ENCODE measurements at places on chromosomes 13 and 19.

DNA sequence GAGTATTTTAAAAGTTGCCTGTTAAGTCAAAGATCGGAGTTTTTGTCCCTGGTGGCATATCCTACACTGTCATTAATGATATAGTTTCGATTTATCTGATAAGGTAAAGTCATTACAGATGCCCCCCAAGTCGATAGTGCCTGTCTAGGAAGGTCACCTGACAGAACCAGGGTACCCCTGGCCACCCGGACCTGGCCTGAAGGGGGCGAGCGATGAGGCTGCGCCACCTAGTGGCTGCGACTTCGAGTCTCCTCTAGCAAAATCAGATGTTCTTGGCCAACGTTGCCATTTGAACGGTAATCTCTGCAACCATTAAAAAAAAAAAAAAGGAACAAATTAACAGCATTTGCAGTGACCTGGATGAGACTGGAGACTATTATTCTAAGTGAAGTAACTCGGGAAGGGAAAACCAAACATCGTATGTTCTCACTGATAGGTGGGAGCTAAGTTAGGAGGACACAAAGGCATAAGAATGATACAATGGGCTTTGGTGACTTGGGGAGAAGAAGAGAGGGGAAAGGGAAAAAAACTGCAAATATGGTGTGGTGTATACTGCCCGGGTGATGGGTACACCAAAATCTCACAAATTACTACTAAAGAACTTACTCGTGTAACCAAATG, 565.1 kb downstream of the LIG4 start:
- DNase-seq, result no peak

DNA sequence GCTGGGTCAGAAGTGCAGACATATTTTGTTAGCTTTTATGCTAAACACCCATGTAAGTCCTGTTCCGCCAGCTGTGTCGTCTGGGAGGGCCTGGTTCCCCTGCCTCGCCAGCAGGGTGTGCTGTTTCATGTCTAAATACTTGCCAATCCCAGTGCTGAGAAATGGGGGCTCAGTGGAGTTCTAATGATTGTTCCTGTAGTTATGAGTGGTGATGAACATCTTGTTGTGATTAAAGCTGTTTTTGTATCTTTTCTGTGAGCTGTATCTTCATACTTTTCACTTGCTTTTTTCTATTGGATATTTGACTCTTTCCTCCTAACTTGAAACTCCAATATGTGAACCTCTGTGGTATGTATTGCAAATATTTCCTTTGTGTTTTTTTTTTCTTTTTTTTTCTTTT, 32.7 kb downstream of the KDM4B start:
- DNase-seq, result no peak

- no peak for DNase-seq
Measured at GRCh38 chr13:44842158-44842557, 147.1 kb downstream of the NUFIP1 start.

DNA sequence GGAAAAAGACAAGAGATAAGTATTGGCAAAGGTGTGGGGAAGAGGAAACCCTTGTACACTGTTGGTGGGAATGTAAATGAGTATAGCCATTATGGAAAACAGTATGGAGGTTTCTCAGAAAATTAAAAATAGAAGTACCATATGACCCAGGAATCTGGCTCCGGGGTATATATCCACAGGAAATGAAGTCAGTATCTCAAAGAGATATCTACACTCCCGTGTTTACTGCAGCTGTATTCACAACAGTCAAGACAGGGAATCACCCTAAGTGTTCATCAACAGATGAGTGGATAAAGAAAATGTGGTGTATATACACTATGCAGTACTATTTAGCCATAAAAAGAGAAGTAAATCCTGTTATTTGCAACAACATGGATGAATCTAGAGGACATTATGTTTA, 13.5 kb downstream of the KCTD12 start:
- DNase-seq, result no peak

DNA sequence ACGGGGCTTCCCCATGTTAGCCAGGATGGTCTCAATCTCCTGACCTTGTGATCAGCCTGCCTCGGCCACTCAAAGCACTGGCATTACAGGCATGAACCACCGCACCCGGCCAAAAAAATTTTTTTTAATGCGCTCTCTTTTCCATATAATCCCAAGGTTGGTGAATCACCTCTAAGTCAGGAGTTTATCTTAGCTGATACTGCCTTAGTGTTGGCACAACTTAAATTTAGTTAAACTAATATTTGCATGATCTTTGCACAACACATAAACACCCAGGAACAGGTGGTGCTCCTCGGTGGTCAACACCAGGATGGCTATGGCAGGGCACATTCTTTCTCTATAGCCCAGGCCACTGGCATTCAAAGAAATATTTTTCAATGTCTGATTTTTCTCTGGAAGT, 24.1 kb upstream of the PSG7 start:
- no peak for DNase-seq

DNA sequence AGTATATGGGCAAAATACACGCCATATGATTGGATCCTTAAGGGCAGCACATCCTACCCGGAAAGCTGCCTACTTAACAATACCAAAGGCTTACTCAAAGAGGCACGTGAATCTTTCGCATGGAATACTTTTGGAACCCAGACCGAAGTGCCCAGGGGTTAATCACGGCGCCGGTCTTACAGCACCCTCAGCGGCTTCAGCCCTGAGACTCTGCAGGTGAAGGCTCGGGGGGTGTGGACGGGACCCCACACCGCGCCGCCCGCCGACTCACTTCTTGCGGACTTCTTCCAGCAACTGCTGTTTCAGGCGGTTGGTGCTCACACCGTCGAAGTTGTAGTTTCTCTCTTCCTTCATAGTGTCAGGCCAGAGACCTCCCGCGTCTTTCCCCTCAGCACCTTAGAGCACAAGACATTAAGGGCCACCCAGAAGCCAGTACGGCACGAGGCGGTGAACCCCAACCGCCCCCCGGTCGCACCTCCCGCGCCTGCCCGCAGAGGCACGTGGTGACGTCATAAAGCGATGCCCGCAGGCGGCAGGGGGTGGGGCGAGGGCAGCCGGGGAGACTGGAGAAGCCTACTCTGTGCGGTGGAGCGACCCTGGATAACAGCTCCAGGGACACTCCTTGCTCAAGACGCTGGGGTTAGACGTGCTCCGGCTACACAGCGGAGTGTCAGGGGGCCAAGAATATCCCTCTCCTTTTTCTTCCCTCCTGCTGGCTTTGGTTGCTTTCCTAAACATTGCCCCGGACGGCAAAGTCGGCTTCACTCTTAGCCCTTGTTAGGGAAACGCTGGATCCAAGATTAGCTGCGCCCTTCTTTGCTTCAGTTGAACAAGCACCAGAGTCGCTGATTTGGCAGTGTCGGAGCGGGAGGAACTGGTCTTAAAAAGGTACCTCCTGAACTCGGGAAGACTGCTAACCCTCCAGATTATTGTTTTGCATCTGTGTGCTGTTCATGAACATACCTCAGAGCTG, at the start of gene CCDC169:
Gene CCDC169, minus strand, starts transcription at position 449 of the 973 bp plus-strand sequence. Its CDS starts 95 bp downstream, at position 354.
- DNase-seq, result peak; percentile 68

DNA sequence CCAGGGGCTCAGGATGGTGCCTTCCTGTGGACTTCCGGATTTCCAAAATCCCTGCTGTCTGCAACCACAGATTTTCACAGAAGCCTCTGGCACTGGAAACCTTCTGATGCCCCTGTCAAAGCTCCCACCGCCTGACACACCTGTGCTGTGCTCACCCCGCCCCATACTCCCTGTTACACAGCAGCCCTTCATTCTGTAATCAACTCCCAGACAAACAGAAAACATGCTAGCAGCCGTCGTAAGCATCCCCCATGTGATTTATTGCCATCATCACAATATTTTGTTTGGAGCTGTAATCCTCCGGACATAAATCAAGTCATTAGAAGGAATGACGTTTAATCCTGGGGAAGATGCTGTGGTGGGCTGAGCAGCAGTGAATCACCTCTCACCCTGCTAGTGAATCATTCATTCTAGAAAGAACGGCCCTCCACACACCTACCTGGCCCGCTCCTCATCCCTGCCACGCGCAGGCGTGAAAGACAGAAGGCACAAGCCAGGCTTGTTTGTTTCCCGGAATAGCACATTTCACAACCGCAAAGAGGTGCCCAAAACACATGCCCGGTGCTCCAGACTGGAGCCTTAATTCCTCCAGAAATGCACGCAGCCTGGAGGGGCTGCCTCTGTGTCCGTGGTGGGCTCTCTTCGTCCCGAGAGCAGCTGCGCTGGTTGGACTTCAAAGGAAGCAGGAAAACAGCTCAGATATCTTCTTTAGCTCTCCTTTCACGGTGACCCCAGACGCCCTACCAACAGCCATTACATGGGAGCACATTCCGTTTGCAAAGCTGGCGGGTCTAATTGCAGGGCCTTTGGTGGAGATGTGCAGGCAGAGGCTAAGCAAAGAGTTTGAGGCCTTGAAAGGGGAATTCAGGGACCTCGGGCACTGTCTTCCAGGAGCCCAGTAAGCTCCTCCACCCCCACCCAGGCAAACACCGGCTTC, 41.3 kb upstream of the KCTD15 start:
- no peak for DNase-seq
